ENCODE measurements at places on chromosomes 6 and 20.
A peak's percentile ranks its signal among the peaks of the same experiment; 100 is the strongest.

GRCh38 chr6:75747152-75747992 lies 1.7 kb upstream of the MYO6 start:
- no peak for DNase-seq

GRCh38 chr6:36269834-36270705 lies at the start of gene PNPLA1:
Gene PNPLA1 (plus strand): TSS chr6:36270060. CDS start chr6:36270460, 400 bp downstream.
- no peak for DNase-seq

DNA sequence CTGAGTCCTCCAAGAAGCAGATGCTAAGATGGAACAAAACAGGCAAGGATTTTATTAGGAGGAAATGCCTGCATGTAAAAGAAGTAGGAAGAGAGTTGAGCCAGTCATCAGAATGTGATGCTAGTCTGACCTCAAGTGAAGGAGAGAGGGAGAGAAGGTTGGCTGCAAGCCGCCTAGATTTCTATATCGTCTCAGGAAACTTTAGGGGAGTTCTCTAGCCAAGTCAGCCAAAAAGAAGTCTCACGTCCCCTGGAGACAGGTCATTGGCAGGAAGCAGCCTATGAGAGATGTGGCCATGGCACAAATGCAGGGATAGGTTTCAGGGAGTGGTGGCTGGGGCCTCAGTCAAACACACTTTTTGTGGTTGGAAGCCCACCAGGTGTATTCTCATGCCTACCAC lies 378.0 kb downstream of the CD109 start:
- DNase-seq: peak; percentile 44

- no peak for DNase-seq
Observed at GRCh38 chr6:43052842-43053544, 658 bp downstream of the CUL7 start.

DNA sequence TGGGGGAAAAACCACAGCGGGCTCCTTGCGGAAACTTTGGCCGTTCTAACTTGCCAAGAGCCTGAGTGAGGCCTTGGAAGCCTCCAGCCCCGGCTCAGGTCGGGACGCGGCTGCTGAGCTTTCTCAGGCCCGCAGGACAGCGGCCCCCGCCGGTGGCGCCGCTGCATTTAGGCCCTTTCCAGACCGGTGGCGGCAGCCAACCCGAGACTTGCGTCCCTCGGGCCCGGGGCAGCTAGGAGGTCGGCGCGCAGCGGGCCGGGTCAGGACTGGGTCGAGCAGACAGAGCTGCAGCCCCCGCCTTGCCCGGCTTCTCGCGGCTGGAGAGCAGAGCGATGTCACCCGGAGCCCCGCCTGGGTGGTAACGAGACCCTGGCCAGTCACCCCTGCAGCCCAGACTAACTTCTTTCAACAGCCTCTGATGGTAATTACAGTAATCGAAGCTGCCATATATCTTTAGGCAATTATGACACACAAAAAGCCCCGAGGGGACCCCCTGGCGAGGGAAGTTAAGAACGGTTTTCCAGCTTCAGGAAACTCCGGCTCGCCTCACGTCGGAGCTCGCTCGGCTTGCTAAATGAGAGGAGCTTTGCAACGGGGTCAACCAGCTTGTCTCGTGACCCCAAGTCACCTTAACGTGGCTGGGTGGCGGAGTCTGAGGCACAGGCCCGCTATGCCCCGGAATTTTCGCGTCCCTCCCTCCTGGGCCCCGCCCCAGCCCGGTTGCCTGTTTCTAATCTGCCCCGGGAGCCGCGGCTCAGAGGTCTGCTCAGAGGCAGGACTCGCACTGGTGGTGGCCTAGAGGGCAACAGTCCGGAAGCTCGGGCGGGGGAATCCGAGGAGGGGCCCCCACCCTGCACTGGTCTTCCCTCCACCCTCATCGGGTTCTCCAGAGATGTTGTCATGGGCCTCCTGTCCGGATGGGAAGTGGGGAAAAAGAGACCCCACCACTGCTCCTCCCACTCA lies 3.0 kb downstream of the NR2E1 start:
- no peak for DNase-seq

GRCh38 chr6:168655462-168656152 lies 214.6 kb downstream of the SMOC2 start:
- DNase-seq: no peak

DNA sequence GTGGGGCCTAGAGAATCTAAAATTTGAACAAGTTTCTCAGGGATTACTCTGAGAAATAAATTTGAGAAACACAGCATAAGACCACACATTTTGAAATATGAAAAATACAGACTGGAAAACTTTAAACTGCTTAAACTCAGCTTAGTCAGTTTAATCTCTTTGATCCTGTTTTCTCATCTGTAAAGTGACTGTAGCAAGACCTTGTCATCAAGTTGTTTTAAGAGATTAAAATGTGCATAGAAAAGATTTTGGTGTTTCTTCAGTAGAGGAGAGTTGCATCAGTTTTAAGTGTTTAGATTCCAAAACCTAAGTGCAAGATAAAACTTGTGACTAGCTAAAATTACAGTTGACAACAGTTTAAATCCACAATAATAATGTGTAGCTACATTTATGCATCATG lies 8.1 kb upstream of the BCKDHB start:
- DNase-seq: no peak

DNA sequence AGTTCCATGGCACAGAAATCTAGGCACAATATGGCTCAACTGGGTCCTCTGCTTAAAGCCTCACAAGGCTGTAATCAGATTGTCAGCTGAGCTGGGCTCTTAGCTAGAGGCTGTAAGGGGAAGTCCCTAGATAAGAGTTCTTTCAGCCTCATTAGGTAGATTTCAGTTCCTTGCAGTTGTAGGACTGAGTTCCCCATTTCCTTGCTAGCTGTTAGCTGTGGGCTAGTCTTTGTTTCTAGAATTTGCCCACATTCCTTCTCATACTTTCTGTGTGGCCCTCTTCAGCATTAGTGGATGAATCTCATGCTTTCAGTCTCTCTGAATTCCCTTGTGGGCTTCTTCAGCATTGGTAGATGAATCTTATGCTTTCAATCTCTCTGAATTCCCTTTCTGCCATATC lies 71.0 kb upstream of the MRAP2 start:
- no peak for DNase-seq

DNA sequence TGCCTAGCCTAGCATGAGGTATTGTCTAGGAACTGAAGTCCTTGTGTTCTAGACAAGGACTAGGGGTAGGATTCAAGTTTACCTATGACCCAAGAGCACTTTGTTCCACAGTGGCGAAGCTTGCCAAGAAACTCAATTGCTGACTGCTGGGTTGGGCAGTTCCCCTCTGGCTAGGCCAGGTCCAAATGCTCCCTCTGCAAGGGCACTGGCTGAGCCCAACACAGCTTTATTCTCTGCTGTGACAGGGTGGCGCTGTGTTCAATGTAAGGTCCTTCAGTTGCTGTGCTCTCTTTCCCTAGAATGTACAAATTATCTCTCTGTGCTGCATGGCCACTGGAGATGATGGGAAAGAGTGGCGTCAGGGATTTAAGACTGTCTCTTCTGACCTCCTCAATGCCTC lies 950.8 kb downstream of the HACE1 start:
- no peak for DNase-seq

- no peak for DNase-seq
Observed at GRCh38 chr6:83597511-83597910, 85.2 kb downstream of the PRSS35 start.

DNA sequence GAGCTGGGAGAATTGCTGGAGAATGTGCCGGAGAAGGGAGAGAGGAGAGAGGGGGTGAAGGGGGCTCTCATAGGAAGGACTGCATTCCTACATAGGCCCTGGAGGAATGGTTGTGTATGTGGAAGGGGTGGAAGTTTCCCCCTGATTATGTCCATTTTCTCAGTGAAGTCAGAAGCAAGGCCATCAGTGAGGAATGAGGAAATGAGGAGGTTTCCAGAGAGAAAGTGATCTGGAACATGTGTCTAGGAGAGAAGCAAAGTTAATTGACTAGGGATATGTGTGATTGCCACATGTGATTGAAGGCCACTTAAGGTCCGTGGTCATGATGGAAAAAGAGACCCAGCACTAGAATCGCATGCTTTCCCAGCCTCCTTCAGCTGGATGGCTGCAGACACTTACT lies 42.3 kb downstream of the TBPL1 start:
- DNase-seq: no peak

GRCh38 chr6:41061196-41061726 lies 8.3 kb downstream of the APOBEC2 start:
- no peak for DNase-seq

GRCh38 chr6:68726337-68726736 lies 91.3 kb downstream of the ADGRB3 start:
- DNase-seq: no peak

GRCh38 chr6:14443629-14444268 lies 326.2 kb downstream of the CD83 start:
- DNase-seq: no peak

- DNase-seq: no peak
Observed at GRCh38 chr6:37177077-37177934, 7.4 kb downstream of the PIM1 start.

GRCh38 chr20:57013741-57014140 lies 252.7 kb downstream of the BMP7 start:
- DNase-seq: no peak

- no peak for DNase-seq
Observed at GRCh38 chr20:22791877-22792525, 207.6 kb upstream of the FOXA2 start.

DNA sequence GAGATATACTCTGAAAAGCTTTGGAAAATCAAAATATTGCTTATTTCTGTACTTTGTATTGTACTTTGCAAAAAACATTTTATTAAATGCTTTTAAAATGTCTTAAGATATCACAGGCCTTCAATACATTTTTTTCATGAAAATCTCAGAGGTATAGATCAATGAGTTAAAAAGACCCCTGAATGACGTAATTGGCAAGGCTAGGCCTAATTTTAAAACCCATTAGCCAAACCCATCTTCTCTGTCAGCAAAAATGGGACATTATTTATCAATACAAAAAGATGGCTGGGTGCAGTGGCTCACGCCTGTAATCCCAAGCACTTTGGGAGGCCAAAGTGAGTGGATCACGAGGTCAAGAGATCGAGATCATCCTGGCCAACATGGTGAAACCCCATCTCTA lies 84.8 kb upstream of the PAK5 start:
- no peak for DNase-seq

DNA sequence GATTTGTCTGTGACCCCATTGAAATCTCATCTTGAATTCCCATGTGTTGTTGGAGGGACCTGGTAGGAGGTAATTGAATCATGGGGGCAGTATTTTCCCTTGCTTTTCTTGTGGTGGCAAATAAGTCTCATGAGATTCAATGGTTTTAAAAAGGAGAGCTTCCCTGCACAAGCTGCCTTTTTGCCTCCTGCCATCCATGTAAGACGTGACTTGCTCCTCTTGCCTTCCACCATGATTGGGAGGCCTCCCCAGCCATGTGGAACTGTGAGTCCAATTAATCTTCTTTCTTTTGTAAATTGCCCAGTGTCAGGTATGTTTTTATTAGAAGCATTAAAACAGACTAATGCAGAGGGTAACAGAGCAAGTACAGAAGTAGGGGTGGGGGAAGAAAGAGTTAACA lies 1097.0 kb upstream of the ADGRB3 start:
- no peak for DNase-seq

DNA sequence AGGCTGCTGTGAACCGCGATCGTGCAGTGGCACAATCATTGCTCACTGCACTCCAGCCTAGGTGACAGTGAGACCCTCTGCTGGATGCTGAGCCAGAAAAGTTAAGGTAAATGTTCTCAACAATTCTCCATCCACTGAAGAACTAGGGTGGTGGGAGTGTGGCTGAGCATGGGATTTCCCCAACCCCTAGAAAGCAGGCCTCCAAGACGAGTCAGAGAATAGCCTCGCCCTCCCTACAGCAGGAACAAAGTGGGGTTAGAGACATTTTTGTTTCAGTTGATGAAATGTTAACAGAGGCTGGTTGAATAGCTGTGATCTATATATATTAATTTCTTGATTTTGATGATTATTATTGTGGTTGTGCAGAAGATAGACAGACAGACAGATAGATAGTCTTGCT lies 6.1 kb upstream of the ALDH8A1 start:
- no peak for DNase-seq

DNA sequence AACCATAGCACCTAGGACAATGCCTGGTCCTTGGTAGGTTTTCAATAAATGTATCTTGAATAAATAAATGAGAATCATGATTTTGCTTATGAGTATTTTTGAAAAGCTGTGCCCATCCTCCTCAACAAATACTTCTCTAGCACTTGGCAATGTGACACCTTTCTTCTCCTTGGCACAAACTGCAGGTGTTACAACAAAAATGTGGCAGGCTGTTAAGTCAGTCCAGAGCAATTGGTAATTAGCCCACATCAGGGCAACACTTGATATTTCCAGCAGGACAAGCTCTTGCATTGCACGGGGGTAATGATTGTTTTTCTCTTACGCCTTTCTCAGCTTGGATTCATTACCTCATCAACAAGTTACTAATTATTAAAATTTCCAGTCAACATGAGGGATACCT lies 31.6 kb upstream of the SNX9 start:
- no peak for DNase-seq

- no peak for DNase-seq
Observed at GRCh38 chr20:32064667-32065066, 12.6 kb downstream of the HCK start.

GRCh38 chr20:41738604-41739206 lies 120.5 kb upstream of the CHD6 start:
- DNase-seq: no peak

GRCh38 chr6:160273196-160273595 lies 14.6 kb upstream of the SLC22A2 start:
- no peak for DNase-seq

DNA sequence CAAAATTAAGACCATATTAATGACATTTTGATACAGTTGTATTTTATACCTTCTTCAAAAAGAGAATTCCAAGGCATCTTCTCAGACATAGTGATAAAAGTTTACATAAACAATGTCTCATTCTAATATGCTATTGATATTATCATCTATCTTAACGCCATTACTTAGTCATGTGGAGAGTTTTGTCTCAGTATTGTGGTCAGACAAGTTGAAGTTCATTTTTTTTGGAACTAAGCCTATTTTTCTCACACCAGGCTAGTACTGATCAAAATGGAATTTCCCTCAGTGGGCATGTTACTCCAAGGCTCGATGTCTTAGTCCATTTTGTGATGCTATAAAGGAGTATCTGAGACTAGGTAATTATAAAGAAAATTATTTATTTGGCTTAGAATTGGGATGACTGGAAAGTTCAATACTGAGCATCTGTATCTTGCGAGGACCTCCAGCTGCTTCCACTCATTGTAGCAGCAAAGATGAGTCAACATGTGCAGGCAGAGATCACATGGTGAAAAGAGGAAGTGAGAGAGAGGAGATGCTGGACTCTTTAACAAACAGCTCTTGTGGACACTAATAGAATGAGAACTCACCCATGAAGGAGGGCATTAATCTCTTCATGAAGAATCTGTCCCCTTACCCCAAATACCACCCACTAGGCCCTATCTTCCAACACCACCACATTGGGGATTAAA lies 825.5 kb upstream of the MANEA start:
- no peak for DNase-seq

- peak; percentile 65 for DNase-seq
Observed at GRCh38 chr6:89952686-89953085, 58.4 kb downstream of the GJA10 start.

All from BJ (cell line).